ENCODE measurements at places on chromosomes 5 and 9.

GRCh38 chr9:85112933-85113418, 443.4 kb downstream of the NTRK2 start:
- DNase-seq: no peak

- no peak for DNase-seq
Observed at GRCh38 chr5:8865266-8865665, 680.6 kb downstream of the SEMA5A start.

DNA sequence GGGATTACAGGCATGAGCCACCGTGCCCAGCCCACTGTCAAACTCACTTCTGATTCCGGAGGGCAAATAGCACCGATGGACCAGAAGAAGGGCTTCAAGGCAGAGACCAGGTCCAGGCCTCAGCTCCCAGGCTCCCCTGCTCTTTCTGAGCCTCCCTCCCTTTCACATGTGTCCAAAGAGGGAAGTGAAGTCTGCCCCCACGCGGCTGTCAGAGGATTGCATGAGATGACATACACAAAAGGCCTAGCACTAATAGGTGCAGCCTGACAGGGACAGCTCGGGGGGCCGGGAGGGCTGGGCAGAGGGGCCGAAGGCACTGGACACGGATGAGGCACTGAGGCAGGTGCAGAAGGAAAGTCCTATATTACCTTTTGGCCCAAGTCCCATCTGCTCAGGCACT, 16.1 kb downstream of the FBP1 start:
- DNase-seq: no peak

DNA sequence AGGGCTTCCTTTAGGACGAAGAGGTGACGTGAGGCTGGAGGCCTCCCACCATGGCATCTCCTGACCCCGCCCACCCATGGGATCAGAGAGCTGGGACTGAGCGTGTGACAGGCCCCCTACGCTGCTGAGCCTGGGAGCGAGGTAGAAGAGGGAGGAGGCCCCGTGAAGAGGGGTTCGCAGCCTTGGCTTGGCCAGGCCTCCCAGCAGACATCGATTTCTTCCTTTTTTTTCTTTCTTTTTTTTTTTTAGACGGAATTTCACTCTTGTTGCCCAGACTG, 39.5 kb downstream of the PTGES start:
- DNase-seq: no peak

- DNase-seq: no peak
Observed at GRCh38 chr5:179275941-179276837, 69.1 kb downstream of the ADAMTS2 start.

GRCh38 chr5:55415071-55415470, 107.3 kb downstream of the MTREX start:
- DNase-seq: no peak

- DNase-seq: no peak
Observed at GRCh38 chr5:38645508-38645907, 89.1 kb upstream of the LIFR start.

DNA sequence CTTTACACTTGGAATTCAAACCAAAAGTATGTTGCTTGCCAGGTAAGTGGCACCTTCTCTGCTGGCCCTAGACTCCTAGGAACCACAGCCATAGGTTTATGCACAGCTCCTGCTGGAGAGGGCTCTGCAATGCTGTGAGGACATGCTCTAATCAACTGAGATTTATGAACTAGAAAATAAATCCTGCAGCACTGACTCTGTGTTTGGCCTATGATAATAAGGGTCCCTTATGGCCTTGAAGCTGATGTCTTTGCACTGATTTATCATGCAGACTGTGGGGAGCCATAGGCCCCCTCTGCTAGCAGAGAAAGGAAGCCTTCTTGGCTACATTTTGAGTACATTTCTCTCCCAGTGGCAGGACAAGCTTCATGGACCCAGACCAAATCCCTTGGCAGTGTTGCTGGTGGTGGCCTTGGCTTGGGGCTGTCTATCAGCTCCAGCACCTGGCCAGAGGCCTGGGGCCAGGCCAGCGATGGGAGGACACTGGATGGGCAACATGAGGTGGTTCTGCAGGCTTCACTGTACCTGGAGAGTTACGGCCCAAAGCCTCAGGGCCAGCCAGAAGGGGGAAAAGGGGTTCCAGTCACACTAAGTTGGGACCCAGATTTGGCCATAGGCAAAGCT, 178.0 kb downstream of the SEMA6A start:
- no peak for DNase-seq

DNA sequence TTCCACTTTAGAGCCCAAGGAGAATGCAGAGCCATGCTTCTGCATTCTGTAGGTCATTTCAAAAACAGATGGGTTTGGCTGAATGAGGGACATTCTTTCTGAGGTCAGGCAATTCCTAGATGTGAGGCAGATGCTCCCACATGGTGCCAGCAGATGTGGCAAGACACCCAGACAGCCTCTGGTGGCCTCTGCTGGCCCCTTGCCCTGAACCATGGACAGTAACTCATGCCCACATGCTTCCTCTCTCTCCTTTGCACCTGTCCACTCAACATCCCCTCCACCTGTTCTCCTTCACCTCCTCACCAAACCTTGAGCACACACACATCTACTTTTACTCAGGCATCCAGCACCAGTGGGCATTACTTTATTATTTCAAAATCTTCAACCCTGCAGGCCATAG, 252.3 kb downstream of the DNAH5 start:
- DNase-seq: no peak

GRCh38 chr5:121366515-121366914, 485.2 kb upstream of the FTMT start:
- DNase-seq: no peak

DNA sequence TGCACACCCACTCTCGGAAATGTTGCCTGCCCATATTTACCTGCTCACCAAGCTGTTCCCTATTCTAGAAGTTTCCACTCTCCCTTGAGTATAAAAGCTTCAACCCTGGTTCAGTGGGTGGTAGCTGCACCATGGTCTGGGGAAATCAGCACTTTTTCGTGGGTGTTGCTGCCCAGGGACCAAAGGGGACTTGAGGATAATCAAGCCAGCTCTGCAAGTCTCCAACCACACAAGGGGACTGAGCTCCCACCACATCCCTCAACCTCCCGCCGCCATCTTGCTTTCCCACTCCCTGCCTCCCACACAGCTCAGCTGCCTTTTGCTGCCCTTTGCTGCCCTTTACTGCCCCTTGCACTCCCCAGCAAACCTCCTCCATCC, 210.0 kb downstream of the AUH start:
- no peak for DNase-seq

GRCh38 chr5:54736003-54736797, 218.6 kb downstream of the SNX18 start:
- no peak for DNase-seq

GRCh38 chr5:71576241-71576640, 10.9 kb upstream of the MCCC2 start:
- DNase-seq: no peak

DNA sequence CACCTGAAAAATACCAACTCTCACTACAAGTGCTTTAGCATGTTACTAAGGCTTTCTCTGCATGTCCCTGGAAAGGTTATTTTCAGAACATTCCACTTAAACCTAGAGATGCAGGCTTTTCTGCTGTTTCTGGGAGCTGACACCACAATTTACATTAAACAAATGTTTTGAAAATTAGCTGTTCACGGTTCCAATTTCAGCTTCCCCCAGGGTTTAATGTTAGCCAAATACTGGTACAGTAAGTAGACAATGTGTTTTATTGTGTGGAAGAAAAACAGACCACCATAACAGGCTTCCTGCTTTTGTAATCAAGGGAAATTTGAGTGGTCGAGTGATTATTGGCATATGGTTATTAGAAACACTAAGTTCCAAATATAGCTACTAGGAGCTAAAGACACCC, 32.0 kb downstream of the MACROH2A1 start:
- no peak for DNase-seq

GRCh38 chr9:94639061-94639998, at the start of gene FBP1:
TSS of gene FBP1 (minus strand) at chr9:94639518. CDS start at chr9:94639310, 208 bp downstream.
- DNase-seq: peak; percentile 33

- no peak for DNase-seq
Observed at GRCh38 chr5:90802474-90803317, 244.1 kb downstream of the ADGRV1 start.

GRCh38 chr5:136020383-136021015, 8.3 kb upstream of the TGFBI start:
- DNase-seq: no peak

GRCh38 chr5:74116984-74117383, 491.0 kb downstream of the ARHGEF28 start:
- no peak for DNase-seq

- DNase-seq: peak; percentile 38
Observed at GRCh38 chr5:181217803-181218062, 5.3 kb upstream of the TRIM41 start.

DNA sequence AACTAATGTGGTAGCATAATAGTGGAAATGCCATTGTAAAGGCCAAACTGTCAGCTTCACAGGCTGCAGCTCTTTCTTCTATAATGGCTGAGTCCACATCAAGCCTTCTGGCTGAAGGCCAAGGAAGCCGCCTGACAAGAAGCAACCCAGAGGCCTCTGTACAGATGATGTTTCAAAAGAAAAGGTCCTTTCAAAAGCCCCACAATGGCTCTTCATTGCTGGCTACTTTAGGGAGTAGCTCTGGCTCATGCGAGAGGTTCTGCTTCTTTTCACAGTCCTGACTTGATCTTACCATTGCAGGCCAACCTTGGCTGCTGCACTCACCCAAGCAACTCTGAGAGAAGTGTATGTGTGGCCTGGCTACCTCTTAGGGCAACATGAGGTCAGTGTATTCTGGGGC, 54.5 kb upstream of the EQTN start:
- no peak for DNase-seq

DNA sequence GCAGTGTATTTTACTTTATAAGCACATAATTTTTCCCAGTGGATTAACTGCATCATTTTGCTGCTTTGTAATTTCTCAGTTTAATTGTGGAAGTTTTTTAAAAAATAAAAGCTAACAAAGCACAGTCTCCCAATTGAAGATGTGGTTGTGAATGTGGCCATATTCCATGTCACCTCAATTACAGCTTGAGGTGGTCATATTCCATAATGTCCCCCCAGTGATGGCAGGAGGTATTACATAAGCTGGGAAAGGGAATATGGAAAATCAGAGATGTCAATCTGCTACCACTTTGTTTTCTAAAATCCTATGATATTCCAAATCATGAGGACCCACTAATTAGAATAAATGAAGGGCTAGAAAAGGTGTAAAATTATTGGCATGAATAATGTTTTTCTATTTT, 1672.0 kb upstream of the CDH9 start:
- no peak for DNase-seq

GRCh38 chr9:92324889-92325268, 271 bp downstream of the NOL8 start:
- no peak for DNase-seq

DNA sequence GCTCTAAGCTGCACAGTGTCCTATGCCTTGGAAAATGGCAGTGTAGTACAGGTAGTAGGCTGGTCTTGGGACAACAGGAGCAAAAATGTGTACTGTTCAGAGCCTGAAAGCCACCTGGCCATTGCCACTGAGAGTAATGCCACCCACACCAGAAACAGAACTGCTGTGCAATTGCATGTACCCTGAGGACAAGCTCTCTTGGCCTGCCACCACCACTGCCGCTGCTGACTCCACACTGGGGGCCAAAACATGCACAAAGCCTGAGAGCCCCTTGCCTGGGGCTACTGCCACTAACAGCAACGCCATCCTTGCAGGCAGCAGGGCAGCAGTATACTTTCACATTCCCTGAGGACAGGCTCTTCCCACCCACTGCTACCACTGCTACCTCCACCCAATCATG, 251.9 kb upstream of the CDH12 start:
- DNase-seq: no peak

GRCh38 chr5:172686539-172687390, 45.7 kb downstream of the NEURL1B start:
- no peak for DNase-seq

- no peak for DNase-seq
Observed at GRCh38 chr9:6926436-6926835, 168.7 kb downstream of the KDM4C start.

GRCh38 chr9:120478208-120478607, 101.8 kb downstream of the CDK5RAP2 start:
- DNase-seq: no peak

GRCh38 chr9:73046769-73047168, 93.9 kb upstream of the ALDH1A1 start:
- no peak for DNase-seq

- no peak for DNase-seq
Observed at GRCh38 chr5:113293975-113294310, 140.8 kb downstream of the TSSK1B start.

GRCh38 chr5:78799266-78800017, 150.9 kb upstream of the LHFPL2 start:
- DNase-seq: no peak

GRCh38 chr5:19301271-19301670, 686.7 kb downstream of the CDH18 start:
- DNase-seq: no peak

GRCh38 chr5:137710086-137710485, 25.8 kb downstream of the KLHL3 start:
- no peak for DNase-seq

DNA sequence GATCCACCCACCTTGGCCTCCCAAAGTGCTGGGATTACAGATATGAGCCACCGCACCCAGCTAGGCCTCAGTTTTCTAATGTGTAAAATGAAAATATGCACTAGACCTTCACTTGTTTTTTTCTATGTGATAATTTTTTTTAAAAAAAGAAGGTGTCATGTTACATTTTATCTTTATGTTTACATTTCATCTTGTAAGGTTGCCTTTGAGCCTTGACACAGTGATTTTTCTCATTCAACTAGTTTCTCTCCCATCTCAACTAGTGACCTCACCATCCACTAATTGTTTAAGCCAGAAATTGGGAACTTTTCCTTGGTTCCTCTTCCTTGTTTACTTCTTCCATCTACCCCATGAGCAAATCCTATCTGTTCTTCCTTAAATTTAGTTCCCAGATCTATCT, 21.5 kb downstream of the TMC1 start:
- DNase-seq: no peak

DNA sequence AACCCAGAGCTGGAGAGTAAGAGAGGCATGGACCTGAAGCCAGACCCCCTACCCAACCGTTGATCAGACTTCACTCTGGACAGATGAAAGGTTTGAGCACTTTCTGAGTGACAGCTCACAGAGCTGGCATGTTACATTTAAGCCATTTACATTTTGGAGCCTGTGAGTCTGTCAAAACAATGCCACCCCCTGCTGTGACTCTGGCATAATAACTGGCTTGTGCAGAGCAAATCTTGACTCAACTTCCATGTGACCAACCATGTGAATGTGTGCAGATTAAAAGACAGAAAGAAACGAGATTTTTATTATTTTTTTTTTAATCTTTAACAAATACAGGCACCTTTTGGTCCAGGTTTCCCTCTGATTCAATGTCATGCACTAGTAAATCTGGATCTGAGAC, 48.5 kb downstream of the MFAP3 start:
- no peak for DNase-seq
